Right atrium auricular region (tissue), 2 donors: ENCODE measurements at places on chromosomes 16 and 17.

GRCh38 chr17:80703142-80703478, 158.5 kb downstream of the RPTOR start:
- no peak for DNase-seq

- no peak for DNase-seq
Measured at GRCh38 chr17:66733759-66734158, 101.2 kb upstream of the CACNG5 start.

- DNase-seq = no peak
Measured at GRCh38 chr17:74514632-74515334, 16.5 kb downstream of the CD300LB start.

- DNase-seq = no peak
Measured at GRCh38 chr17:7363311-7363710, 8.4 kb downstream of the TMEM95 start.

DNA sequence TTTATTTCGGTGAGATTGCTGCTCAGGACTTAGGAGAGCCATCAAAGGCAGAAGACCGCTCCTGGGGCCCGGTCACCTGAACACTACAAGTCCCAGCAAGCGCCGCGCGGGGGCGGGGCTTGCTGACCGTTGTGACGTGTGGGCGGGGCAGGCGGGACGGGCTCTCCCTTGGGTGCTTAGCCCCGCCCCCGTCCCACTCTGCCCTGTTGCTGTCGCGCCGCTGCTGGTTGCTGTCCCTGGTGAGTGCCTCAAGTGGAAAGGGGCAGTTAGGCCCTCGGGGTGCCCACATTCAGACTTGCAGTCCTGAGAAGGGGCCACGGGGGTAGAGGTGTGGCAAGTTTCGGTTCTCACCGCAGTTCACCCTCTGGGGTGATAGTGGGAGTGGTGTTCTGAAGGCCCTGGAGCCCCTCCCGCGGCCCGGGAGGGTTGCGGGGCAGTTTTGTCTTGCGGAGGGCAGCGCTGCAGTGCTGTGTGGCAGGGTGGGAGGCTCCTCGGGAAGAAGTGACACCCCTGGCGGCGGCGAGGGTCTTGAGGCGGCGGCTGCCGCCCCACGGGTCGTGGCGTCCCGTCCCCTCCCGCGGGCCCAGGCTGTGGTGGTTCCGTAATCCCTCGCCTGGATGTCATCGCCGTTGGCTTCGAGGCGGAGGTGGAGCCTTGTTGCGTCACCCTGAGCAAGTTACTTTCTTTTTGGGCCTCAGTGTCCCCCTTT, at the start of gene CALCOCO2:
Gene CALCOCO2, plus strand, starts transcription at position 196 of the 709 bp plus-strand sequence. CDS start 10,673 bp downstream, outside the sequence.
- peak; percentile 97 for DNase-seq

DNA sequence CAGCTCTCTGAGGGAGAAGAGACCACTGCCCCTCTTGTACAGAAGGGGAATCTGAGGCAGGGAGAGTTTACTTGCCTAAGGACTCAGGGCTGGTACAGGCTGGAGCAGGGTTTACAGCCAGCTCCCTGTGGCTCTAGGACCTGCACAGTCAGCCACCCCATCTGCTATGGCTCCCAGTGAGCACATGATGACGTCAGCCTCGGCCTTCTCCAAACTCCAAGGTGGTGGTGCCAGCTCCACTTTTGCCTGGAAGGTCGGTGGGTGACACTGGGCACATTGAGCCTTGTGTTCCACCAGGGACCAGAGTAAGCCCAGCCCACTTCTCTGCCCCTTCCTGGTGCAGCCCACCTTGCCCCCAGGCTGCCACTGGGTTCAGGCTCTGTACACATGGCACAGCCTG, 202.2 kb downstream of the ENGASE start:
- no peak for DNase-seq

- DNase-seq = no peak
Measured at GRCh38 chr16:11705311-11706025, 37.2 kb downstream of the TXNDC11 start.

DNA sequence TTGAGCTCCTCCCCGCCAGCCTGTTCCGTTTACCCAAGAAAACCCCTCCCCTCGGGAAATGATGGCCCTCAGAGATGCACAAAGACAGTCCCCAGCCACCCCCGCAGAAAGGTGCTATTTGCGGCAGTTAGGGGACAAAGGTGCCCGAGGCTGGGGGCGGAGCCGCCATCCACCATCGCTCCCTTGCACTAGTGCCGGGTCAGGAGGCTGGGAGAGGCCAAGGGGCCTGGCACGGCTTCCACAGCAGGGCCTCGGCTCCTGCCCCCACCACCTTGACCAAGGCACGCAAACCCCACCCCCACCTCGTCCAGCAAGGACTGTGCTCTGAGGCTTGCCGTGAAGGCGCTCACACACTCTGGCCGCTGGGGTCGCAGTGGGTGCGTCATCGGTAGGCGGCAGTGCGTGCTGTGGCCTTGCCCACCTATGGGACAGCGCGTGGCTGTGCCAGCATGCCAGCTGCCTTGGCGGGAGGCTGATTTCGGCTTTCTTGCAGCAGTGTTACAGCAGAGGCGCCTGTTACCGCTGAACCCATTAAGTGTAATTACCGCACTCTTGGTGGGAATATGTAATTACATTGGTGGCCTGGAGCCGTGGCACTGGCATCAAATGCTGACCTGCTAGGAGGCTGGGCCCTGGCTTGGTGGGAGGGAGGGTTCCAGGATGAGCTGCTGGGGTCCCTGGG, 31.8 kb downstream of the TPSG1 start:
- no peak for DNase-seq

DNA sequence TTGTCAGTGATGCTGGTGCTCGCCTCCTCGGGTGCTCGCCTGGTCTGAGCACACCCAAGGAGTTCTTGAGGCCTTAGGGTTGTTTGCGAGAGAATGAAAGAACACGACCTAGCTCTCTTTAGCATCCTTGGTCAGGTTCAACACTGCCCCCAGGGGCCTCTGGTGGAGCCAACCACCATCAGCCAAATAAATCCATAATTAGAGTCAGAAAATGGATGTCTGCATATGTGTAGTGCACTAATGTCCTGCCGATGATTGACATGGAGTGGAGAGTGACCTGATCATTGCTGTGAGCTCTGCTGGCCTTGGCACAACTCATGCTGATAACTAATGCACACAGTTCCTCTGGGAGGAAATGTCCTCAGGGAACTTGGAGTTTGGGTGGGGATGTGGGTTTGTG, 8.2 kb upstream of the STH start:
- no peak for DNase-seq

- no peak for DNase-seq
Measured at GRCh38 chr17:57294629-57295501, 38.5 kb downstream of the MSI2 start.

DNA sequence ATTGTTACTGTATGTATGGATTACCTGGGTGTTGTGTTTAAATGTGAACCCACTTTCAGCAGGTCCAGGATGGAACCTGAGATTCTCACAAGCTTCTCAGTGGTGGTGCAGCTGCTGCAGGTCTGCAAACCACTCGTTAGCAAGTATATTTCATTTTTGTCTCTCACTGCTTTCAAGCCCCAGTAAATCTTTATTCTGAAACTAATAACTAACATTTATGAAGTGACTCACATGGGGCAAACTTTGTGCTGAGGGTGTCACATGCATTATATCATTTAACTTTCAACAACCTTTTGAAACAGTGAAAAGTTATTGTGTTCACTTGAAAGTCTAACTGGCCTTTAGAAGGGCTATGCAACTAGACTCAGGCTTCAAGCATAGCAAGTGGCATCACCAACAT, 98.9 kb upstream of the DYNLRB2 start:
- DNase-seq = no peak

- no peak for DNase-seq
Measured at GRCh38 chr16:5709889-5710288, 612.3 kb upstream of the EEF2KMT start.

- DNase-seq = no peak
Measured at GRCh38 chr17:77033892-77034404, 106.8 kb upstream of the SEC14L1 start.

- no peak for DNase-seq
Measured at GRCh38 chr16:86457501-86458148, 52.7 kb upstream of the FOXF1 start.

DNA sequence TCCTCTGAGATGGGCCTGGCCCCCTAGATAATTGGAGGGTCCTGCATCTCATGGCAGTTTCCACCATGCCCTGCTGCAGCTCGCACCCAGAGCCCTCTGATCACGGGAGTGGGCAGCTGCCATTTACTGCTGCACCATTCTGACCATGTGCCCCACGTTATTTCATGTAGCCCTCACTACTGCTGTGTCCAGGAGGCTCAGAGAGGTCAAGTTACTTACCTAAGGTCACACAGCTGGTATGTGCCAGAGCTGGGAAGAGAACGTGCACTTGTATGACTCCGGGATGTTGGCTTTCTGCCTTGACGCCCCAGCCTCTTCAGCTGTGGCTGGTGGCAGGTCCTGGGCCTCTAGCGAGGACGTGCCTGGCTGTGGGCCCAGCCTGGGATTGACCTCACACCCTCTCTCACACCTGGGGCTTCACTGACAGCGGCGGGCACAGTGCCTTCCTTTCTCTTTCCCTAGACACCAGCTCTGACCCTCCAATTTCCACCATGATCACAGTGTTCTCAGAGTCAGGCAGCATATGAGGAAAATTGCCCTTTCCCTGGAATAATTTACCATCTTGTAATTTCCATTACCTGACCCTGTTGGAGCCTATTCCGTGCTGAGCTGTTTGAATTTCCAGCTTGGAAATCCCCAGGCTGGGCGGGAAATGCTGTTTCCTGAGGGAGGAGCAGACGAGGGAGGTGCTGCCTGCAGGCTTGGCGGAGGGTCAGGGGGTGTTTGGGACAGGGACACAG, 18.5 kb upstream of the DOC2B start:
- DNase-seq = no peak

- peak; percentile 16 for DNase-seq
Measured at GRCh38 chr16:57607676-57608461, 20.6 kb upstream of the ADGRG1 start.

DNA sequence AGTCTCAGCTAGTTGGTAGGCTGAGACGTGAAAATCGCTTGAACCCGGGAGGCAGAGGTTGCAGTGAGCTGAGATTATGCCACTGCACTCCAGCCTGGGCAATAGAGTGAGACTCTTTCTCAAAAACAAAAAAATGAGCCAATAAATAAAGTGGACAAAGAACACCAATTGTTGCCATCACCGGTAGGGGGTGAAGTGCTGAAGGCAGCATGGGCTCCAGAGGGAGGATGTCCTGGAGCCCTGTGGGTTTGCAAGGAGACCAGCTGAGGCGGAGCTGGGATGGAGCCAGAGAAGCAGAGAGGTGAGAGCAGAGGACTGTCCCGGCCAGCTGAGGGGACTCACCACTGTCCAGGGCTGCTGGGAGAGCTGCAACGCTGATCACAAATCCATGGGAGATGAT, 13.8 kb downstream of the CHST6 start:
- no peak for DNase-seq

GRCh38 chr17:78808163-78808562, 26.1 kb upstream of the CYTH1 start:
- no peak for DNase-seq

- no peak for DNase-seq
Measured at GRCh38 chr17:17950806-17951205, 21.4 kb downstream of the TOM1L2 start.

DNA sequence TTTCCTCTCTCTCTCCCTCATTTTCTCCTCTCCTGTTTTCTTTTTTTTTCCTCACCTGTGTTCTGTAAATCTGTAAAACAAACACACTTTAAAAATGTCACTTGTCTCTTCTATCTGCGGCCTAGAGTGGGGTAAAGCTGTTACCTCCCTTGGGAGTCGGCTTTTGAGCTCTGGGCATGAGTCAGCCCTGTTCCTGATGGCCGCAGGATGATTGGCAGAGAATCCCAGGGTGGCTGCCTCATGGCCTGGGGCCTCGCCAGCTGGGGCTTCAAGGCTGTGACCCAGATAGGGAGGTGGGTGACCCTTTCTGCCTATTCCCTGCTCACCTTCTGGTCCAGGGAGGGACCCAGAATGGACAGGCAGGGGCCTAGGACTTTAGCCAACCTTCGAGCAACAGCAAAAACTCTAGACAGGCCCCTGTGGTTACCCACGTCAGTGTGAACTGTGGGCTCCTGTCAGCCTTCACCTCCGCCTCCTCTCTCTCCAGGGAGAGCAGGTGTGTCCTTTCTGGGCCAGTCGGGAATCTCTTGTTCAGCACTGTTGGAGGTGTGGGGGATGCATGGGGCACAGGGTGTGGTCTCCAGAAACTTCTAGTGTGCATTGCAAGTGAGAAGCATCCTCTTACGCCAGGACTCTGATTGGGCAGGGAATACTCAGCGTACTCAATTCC, 87.4 kb downstream of the RAP1GAP2 start:
- DNase-seq = no peak

DNA sequence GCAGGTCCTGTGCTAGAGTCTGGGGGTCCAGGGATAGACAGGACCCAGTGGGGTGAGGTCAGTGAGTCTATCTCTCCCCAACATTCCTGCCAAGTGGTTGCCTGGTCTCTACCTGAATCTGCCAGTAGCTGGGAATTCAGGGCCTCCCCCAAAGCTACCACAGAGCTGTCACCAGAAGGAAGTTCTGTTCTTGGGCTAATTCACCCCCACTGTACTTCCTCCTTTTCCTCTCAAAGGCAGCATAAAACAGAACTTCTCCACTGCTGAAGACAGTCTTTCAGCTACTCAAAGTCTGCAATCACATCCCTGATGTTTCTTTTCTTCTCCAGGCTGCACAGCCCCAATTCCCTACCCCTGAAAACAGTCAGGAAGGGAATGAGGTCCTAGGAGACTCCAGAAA, 8.7 kb downstream of the CAMTA2 start:
- no peak for DNase-seq

DNA sequence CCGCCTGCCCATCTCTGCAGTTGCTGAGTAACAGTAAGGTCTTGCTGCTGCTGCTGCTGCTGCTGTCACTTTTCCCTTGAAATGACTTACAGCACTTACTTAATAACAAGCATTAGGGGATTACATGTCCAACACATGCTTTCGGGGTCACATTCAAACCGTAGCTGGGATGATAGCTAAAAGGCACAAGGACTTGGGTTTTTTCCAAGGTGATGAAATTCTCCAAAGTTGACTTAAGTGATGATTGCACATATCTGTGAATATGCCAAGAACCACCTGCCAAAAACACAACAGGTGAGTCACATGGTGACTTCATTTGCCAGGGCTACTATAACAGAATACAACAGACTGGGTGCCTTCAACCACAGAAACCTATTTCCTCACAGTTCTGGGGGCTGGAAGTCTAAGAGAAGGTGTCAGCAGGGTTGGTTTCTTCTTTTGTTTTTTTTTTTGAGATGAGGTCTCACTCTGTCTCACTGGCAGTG, 121.9 kb upstream of the TNRC6C start:
- DNase-seq = no peak

DNA sequence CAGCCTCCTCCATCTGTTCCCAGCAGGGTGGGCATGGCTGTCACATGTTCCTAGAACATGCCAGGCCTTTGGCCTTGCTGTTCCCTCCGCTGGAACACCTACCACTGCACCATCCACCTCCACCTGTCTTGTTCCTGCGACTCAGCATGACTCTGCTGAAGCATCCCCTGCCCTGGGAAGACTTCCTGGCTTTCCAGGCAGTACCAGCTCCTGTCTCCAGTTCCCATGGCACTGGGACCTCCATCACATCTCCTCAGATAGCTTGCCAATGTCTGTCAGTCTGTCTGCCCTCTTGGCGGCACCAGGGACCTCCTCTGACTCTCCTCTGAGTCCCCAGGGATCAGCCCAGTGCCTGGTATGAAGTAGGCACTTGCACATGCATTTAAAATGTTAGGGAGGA, 15.7 kb downstream of the PDP2 start:
- DNase-seq = no peak
